ENCODE measurements at places on chromosomes 2 and 18.

DNA sequence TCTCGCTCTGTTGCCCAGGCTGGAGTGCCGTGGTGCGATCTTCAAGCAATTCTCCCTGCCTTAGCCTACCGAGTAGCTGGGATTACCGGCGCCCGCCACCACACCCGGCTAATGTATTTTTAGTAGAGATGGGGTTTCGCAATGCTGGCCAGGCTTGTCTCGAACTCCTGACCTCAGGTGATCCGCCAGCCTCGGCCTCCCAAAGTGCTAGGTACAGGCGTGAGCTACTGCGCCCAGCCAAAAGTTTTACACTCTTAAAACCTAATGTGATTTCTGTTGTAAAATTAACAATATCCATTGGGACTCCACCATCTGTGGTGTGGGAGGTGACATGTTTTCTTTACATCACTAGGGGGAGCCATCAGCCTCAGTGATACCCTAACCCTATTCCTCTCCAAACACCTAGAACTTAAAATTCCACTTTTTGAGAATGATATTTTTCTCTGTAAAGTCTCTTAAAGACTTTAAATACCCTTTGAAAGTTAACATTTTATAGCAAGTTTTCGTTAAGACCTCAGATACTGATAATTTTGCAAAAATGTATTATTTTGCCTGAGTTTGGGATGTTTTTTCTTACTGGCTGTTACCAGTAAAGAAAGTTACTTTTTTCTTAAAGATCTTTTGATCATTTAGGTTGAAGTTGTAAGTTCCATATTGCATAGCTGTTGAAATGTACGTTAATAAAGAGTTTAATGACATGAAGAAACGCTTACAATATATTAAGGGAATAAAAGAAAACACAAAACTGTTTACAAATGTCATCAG is 11.6 kb upstream of the EIF2AK2 start:
- DNase-seq: no peak

- DNase-seq: no peak
Observed at GRCh38 chr2:192236136-192236535, 41.4 kb upstream of the TMEFF2 start.

- DNase-seq: no peak
Observed at GRCh38 chr2:66684289-66684688, 249.4 kb downstream of the MEIS1 start.

DNA sequence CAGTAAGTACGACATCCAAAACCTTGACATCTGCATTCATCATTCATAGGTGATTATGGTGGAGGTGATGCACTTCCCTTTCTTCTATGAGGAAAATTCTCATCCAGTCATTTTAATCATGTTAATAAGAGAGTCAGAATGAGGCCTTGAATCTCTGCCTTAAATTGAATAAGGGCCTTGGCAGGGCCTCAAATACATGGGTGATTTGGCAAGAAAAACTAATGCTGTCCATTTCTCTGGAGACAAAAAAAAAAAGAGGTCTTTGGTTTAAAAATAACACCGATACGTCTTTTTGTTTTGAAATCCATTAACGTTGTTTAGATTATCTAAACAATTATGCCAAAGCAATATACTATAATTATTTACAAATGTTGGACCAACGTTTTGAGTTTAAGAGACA is 8.1 kb downstream of the COLEC12 start:
- DNase-seq: no peak

- DNase-seq: no peak
Observed at GRCh38 chr2:140353541-140353940, 1573.4 kb upstream of the NXPH2 start.

- no peak for DNase-seq
Observed at GRCh38 chr2:151927501-151928221, 99.4 kb upstream of the ARL5A start.

GRCh38 chr18:57009844-57010243 is 137.0 kb upstream of the BOD1L2 start:
- DNase-seq: no peak

GRCh38 chr2:216653093-216653799 is 20.0 kb downstream of the IGFBP2 start:
- no peak for DNase-seq

- peak; percentile 59 for DNase-seq
Observed at GRCh38 chr2:102001767-102002142, 10.0 kb downstream of the IL1R2 start.

DNA sequence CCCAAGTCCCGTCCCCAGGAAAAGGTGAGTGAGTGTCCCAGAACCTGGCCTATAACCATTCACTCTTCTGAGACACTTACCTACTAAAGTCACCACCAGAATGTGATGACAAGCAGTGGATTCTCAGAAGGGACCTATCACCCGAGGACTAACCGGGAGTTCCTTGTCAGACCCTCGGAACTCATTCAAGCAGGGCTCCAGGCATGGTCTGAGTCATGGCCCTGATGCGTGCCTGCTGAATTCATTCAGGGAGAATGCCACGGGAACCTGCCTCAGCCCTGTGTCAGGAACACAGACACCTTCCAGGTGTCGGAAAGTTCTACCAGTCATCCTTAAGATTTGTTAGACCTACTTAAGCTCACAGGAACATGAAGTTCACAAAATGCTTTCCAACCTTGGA is 29.8 kb downstream of the ALPK2 start:
- no peak for DNase-seq

DNA sequence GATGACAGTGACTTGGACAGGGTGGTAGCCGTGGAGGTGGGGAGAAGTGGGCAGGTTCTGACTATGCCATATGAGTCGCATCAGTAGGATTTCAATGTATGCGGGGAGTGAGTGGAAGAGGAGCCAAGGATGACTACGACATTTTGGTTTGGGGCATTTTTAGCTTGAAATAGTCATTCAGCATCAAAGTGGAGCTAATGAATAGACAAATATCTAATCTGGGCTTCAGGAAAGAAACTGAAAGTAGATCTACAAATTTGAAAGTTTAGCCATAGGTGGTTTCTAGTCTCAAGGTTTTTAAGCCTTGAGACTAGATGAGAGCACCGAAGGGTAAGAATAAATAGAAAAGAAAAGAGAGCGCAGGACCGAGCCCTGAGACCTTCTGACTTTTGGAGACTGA is 58.3 kb downstream of the FEZ2 start:
- no peak for DNase-seq

DNA sequence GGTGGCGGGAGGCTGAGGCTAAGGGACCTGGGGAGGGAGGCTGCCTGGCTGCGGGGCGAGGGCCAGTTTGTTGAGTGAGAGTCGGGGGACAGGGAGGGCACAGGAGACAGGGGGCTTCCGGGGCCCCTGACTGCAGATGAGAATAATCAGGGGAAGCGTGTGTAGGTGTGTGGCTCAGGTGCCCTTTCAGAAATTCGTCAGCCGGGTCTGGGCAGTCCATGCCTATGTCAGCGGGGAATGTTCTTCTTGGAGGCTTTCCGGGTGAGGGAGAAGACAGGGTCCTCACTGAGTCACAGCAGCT is 52.3 kb upstream of the OTOF start:
- DNase-seq: no peak

DNA sequence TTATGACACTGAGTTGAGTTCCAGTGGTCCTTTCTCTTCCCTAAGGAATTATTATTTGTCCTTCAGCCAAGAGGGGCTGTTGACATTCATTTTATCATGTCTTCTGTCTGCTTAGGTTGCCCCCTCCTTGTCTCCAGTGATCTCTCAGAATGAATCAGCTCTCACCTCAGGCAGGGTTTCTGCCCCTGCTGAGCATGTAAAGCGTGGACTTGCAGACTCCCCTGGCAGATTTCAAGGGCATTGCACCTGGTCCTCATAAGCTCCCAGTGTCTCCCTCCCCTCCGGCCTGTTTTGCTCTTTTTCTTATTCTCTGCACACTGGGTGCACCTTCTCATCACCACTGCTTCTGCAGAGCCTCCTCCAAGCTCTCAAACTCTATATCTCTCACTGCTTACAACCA is 188.4 kb downstream of the KCNS3 start:
- DNase-seq: no peak
